PC-9 (cell line): ENCODE measurements at places on chromosomes 16 and 17.

DNA sequence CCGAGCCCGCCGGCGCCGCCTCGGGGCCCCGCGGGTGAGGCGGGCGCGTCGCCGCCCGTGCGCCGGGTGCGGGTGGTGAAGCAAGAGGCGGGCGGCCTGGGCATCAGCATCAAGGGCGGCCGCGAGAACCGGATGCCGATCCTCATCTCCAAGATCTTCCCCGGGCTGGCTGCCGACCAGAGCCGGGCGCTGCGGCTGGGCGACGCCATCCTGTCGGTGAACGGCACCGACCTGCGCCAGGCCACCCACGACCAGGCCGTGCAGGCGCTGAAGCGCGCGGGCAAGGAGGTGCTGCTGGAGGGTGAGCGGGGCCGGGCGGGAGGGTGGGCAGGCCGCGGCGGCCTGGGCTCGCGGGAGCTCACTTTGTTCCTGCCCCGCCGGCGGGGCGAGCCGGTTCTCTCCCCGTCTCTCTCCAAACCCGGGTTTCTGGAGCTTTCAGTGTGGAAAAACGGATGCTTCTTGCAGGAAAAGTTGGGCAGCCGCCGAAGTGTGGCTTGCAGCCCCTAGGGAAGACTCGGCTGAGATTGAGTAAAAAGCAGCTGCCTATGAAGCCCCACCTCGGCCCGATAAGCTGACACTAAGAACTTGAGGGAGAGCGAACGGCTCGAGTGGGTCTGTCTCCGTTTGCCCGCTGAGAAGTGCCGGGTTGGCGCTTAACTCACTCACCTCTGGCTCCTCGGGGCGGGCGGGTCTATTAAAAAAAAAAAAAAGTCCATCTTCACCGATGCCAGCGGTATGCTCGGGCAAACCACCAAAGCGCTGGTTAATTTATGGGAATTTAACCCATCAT lies 677 bp downstream of the SNTB2 start:
- peak; percentile 34 for DNase-seq

DNA sequence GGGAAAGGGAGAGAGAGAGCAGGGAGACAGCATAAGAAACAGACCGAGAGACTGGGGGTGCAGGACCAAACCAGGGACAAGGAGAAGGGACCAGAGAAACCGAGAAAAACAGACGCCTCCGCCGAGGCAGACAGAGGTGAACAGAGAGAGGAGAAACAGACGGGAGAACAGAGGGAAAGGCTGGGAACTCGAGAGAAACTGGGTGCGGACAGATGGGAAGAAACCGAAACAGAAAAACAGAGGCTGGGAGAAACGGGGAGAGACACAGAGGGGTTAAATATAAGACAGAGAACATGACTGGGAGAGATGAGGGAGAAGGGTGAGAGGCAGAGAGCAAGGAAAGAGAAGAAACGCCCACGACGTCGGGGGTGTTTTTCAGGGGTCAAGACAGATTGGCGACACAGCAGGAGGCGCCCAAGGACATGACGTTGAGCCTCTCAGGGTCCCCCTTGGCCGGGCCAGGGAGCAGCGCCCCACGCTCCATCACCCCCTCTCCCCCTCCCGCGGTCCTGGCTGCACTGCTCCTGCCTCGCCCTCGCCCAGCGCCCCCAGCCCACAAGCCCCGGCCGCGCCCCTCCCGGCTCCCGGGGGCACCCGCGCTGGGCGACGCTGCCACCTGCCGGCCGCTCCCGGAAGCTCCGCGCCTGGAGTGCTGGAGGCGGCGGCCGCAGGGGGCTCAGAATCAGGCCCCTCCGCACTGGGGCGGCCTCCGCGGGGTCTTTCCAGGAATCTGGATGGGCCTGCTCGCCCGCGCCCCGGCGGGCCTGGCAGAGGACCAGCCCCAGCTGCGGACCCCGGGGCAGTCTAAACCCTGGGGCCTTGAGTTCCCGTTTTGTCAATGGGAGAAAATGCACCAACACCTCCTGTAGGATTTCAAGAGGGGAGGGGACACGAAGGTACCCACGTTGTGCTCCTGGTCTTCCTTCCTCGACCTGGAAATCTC lies 1.3 kb upstream of the TMEM92 start:
- no peak for DNase-seq

DNA sequence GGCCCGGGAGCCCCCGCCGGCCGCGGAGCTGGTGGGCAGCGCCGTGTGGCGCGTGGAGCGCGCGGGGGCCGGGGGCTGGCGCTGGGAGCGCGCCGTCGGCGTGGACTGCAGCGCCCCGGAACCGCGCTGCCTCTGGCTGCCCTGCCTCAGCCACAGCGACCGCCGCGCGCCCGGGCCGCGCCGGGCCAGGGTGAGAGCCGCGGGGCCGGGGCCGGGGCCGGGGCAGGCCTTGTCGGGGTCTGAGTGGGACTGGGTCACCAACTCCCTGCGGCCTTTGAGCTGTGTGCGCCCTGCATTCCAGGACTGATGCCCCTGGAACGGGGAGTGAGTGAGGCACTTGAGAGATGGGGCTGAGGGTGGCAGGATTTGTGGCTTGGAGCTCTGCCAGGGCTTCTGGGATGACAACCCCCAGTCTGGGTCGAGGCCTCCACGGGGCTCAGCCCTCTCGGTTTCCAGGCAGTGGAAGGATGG lies 25.7 kb downstream of the ARHGAP23 start:
- no peak for DNase-seq

DNA sequence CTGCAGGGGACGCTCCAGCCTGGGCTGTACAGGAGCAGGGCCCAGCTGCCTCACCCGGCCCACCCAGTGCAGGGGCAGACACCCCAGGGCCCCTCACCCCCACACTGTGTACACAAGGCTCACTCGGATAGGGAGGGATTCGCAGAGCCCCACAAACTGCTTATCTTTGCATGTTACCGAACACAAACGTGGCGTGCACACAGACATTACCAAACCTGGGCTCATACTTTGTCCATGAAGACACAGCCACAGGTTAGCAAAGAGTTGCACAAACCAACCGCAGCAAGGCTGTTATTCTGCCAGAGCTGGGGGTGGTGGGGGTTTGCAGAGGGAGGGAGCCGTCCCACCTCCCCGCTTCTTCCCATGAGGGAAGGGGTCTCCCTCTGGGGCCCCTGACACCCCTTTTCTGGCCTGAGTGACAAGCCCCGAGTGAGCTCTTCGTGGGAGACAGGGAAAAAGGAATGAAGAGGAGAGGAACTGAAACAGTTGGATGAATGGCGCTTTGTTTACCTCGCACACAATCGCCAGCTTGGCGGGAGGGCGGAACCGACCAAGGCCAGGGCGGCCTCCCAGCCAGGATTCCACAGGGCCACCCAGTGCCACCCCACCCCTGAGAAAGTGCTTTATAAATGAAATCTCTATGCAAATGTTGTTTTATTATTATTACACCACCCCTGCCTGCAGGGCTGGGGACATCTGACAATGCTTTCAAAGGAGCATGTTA lies 434 bp upstream of the CPSF4L start:
- DNase-seq = no peak

DNA sequence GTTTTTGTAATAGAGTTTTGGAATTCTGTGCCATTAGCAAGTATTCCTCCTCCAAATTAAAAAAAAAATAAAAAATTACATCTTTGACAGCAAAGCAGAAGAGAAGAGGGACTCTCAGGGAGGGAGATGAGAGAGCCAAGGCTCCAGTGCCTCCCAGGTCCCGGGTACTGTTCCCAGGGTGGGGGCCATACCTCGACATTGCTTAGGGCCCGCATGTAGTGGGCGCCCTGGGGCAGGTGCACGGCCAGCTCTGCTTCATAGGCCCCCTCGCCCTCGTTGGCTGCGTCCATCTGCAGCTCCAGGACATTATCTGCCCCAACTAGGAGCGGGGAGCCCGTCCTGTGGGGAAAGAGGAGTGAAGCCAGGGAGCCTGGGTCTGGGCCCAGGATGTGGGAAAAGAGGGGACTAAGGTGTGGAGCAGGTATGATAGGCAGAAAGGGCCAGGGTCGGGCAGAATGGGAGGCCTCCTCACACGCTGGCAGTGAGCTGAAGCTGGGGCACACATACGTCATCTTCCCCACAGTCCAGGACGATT lies 11.2 kb downstream of the ITGA2B start:
- no peak for DNase-seq

- no peak for DNase-seq
Measured at GRCh38 chr16:86107215-86107825, 208.4 kb downstream of the IRF8 start.

DNA sequence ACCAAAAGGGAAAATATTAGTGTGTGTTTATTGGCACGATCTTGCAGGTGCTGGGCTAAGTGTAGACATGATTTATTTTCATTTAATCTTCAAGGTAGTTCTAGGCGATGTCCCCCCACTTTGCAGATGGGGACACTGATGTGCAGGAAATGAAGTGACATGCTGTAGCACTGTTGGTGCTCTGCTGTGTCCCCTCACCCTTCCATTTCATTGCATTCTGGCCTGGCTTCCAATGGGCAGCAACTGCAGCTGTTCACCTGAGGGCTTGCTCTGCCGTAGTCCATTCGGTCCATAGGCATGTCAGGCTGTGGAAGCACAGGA lies 123.9 kb downstream of the PRKCB start:
- DNase-seq = no peak

DNA sequence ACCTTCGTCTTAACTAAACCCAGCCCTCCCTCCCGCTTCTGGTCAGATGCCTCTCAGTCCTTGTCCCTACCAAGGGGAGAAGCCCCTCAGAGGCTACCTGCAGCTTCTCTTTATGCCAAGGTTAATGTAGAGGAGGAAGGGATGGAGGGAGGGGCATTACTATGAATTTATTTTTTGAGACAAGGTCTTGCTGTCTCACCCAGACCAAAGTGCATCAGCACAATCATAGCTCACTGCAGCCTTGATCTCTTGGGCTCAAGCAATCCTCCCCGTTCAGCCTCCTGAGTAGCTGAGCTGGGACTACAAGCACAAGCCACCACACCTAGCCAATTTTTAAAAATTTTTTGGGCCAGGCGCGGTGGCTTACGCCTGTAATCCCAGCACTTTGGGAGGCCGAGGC lies 15.3 kb downstream of the EPOP start:
- DNase-seq = no peak

- DNase-seq = no peak
Measured at GRCh38 chr16:6512512-6512911, 820.1 kb upstream of the RBFOX1 start.
